ENCODE measurements at places on chromosomes 1 and 21. TPM values are rescaled to one million over a fixed set of nuclear protein-coding genes. Genes with fewer than 3 reads are reported as not detected.

DNA sequence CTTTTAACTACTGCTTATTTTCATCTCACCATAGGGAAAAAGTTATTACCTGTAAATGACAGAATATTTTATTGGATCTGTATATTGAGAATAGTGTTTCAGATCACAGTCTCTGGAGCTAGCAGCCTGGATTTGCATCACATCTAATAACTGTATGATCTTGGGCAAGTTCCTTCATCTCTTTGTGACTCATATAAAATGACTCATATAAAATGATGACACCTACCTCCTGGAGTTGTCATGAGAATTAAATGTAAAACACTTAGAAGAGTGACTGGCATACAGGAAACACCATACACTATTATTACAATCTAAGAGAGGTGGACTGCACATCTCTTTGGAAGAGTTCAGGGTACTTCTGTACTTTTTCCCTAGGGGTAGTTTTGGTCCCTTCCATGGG, 421.3 kb downstream of the NEGR1 start:
- DNase-seq: peak; percentile 58

Gene C8A
- polyA plus RNA-seq: not detected

Gene RRP1B
- 17.7 TPM for polyA plus RNA-seq

- DNase-seq: peak; percentile 78
These were observed 291.2 kb downstream of the PTPRC start for GRCh38 chr1:198929961-198930599.

GRCh38 chr1:43123031-43123430, 49.1 kb downstream of the EBNA1BP2 start:
- no peak for DNase-seq

DNA sequence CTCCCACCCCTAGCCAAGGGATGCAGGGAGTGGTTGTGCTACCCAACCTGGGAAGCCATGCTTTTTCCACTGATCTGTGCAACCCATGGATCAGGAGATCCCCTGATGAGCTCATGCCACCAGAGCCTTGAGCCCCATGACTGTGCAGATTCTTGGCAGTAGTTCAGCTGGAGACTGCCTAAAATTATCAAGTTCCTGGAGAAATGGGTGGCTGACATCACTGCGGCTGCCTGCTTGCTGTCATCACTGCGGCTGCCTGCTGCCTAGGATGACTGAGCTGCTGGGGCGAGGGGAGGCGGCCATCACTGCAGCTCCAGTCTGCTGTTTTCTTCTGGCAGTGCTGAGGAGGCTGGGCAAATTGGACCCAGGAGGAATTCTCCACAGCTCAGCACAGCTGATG, 159.2 kb downstream of the AGBL4 start:
- DNase-seq: no peak

- DNase-seq: peak; percentile 31
These were observed 23.9 kb downstream of the PCNT start for GRCh38 chr21:46347791-46348381.

- DNase-seq: no peak
These were observed at the start of gene TTLL10 for GRCh38 chr1:1173793-1174415. TSS of gene TTLL10 (plus strand) at chr1:1173880. CDS start at chr1:1179216, 5,336 bp downstream.

- no peak for DNase-seq
These were observed 5.0 kb downstream of the CNKSR1 start for GRCh38 chr1:26182383-26182696.

GRCh38 chr1:6106977-6107376, 61.3 kb downstream of the KCNAB2 start:
- DNase-seq: no peak

GRCh38 chr1:248757784-248758195, 2.2 kb upstream of the LYPD8 start:
- DNase-seq: no peak

DNA sequence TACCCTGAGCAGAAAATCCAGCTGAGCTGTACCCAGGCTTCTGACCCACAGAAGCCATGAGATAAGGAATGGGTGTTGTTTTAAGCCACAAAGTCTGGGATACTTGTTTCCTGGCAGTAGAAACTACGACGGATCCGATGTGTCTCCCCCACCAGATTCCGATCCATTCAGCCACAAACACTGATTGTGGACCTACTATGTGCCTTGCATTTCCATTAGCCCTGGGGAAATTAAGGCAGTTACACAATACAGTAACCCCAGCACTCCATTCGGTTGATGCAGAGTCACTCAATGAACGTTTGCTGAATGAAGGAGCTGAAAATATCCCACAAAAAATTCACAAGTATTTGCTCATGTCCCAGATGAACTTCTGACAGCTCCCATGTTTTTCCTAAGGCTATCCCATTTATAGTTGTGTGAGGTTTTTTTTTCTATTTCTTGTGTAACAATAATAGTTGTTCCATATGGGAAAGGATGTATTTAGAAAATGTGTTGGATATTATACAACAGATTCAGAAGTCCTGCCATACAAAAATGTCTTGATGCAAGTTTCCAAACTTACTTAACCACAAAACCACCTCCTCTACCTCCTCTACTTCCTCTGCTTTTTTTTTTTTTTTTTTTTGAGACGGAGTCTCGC, 29.6 kb upstream of the KAZN start:
- DNase-seq: no peak

Gene INTS3
- polyA plus RNA-seq: 42.2 TPM

GRCh38 chr1:33257207-33257771, 997 bp downstream of the ZNF362 start:
- no peak for DNase-seq

DNA sequence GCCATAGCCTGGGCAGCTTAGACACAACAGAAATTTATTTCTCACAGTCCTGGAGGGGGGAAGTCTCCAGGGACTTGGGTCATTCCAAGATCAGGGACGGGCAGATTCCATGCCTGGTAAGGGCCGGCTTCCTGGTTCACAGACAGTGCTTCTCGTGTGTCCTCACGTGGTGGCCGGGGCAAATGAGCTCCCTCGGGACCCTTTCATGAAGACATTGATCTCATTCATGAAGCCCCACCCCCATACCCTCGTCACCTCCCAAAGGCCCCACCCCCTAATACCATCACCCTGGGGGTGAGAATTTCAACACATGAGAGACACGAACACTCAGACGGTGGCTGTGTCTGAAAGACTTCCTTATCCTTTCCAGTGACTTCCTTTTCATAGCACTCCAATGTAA, 51.5 kb downstream of the ACOT7 start:
- DNase-seq: no peak

DNA sequence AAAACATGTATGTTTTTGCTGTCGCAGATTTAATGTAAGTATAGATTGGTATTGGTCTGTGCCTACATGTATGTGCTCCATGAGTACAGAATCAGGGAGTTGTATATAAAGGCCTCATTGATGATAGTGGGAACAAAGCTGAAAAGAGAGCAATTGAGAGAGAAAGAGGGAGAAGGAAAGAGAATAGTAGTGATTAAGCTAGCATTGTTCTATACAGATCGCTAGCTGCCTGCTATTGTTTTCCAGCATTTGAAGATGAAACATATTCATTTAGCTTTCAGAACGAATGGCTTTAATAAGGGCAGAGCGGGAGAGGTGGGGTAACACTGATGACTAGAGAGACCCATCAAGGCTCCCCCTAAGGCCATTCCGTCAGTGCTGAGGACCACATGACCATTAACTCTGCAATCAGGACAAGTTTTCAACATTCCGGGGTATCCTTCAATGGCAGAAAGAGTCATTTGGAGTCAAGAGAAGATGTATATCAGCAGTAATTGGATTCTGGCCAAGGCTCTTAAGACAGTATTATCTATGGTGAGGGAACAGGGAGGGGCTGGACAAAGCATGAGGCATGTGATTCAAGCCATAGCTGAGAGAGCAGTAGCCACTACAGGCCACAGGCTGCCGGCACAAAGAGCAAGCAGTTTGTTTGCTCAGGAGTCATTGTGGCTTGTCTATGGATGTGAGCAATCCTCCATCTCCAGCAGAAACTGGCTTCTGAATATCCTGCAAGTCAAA, 176.5 kb downstream of the PBX1 start:
- peak; percentile 70 for DNase-seq

DNA sequence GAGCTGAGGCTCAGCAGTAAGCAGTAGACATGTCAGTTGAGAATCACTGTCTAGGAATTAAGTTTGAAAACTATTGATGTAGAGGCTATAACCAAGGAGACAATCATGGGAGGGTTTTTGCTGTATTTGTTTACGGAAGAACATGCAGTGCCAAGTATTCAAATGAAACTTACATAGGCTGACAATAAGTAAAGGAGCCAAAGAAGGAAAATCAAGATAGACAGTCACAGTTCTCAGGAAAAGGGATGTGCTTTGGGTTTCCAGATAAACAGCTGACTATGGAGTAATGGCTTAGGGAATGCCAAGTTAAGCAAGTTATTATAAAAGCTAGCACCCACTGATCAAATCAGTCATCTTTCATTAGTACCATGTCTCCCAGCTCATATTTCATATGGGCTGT, 21.5 kb downstream of the GNG12 start:
- DNase-seq: peak; percentile 35

Gene GUCA2B
- not detected for polyA plus RNA-seq

Gene SPATA45
- polyA plus RNA-seq: not detected

GRCh38 chr1:47534436-47534835, 96.6 kb downstream of the FOXD2 start:
- DNase-seq: no peak

- DNase-seq: peak; percentile 56
These were observed 1.2 kb downstream of the LMNA start for GRCh38 chr1:156115514-156116374.

DNA sequence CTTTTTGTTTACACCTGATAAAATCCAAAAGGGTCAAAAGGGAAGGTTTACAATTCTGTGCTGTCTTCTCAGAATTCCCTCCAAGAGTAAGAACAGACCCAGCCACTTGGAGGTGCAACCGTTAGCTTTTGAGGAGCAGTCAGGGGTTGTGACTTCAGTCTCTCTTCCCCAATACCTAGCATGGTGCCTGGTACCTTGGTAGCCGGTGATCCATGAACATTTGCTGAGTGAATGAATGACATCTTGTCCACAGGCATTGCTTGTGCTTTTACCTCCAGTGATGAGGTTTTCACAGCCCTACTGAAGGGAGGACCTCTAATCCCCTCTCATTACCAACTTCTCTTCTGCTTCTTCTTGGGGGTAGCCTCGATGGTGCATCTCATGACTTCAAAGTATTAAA, 11.7 kb downstream of the GFI1 start:
- DNase-seq: no peak

- DNase-seq: no peak
These were observed 19.7 kb downstream of the VASH2 start for GRCh38 chr1:212970085-212970484.

GRCh38 chr21:26011292-26011940, 159.2 kb downstream of the APP start:
- DNase-seq: no peak

DNA sequence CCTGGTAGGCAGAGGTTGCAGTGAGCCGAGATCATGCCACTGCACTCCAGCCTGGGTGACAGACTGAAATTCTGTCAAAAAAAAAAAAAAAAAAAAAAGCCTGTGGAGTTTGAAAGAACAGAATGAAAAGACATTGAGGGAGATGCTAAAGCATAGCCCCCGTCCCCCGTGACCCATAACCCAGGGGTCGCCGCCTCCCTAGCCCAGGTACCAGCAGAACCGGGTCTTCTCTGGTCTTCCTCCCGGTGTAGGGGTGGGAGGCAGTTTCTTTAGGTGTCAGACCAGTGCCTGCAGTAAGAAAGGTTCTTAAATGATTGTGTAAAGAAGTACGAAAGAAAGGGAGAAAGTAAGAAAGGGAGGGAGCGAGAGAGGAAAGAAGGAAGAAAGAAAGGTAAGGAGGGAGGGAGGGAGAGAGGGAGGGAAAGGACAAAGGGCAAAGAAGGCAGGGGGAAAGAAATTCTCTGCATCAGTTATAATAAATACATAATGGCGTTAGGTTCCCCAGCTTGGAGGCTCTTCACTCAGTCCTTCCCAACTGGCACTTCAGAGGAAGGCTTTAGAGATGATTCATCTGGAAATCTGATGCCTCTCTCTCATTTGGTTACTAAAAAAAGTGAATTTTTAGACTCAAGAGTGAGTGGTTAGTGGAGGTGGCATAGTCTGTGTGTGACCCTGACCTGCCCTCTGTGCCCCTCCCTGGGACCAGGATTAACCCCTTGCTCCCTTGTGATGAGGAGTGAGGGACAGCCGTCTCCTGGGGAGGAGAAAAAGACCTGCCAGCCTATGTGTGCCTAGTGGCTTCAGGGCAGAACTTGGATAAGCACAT, 1.1 kb downstream of the IL24 start:
- DNase-seq: peak; percentile 72

Gene S100A3
- polyA plus RNA-seq: 11.5 TPM

Gene MPL
- polyA plus RNA-seq: not detected

DNA sequence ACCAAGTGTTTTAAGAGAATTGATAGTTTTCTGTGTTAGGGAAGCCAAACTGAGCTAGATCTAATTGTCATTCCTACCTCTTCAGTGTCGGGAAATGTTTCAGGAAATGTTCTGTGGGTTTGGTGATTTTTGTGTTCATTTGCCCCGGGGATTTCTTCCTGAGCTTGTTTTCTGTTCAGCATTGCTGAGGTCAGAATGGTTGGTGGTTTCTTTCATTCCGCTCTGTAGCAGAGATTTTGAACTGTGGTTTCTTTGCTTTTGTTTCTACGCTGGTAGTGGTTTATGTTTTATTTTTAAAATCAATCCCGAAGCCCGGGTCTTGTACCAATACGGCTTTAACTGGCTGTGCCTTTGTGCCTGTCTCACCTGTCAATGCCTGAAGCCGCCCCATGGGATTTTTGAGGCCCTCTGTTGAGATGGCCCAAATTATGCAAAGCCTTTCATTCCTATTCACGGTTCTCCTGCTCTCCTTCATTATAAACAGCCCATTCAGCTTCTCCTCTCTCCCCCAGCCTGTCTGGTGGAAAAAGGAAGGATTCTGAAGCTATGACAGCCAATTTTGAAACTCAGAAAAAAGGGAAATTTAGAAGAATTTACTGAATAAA, 417.2 kb upstream of the KAZN start:
- DNase-seq: peak; percentile 43

Gene FLG
- polyA plus RNA-seq: not detected

- DNase-seq: no peak
These were observed 9.5 kb downstream of the EDEM3 start for GRCh38 chr1:184745110-184745509.

DNA sequence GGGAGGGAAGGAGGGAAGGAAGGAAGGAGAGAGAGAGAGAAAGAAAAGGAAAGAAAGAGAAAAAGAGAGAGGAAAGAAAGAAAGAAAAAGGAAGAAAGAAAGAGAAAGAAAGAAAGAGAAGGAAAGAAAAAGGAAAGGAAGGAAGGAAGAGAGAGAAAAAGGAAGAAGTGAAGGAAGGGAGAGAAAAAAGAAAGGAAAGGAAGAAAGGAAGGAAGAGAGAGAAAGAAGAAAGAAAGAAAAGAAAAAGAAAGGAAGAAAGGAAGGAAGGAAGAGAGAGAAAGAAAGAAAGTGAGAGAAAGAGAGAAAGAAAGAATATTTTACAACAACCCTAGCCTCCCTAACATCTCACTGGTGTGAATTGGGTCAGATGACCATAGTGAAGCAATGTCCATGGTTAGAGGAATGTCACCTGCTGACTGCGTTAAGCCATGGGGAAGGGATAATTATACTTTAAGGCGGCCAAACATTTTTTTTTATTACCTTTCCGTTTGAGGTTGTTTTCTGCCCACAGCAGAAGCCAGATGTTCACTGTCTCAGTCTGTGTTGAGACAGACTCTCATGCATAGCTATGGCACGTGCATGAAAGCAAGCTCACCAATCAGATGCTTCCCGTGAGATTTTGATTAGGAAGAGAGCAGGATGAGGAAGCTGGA, 76.4 kb downstream of the SNRPE start:
- DNase-seq: no peak
